ENCODE measurements at places on chromosomes 12 and 14.

DNA sequence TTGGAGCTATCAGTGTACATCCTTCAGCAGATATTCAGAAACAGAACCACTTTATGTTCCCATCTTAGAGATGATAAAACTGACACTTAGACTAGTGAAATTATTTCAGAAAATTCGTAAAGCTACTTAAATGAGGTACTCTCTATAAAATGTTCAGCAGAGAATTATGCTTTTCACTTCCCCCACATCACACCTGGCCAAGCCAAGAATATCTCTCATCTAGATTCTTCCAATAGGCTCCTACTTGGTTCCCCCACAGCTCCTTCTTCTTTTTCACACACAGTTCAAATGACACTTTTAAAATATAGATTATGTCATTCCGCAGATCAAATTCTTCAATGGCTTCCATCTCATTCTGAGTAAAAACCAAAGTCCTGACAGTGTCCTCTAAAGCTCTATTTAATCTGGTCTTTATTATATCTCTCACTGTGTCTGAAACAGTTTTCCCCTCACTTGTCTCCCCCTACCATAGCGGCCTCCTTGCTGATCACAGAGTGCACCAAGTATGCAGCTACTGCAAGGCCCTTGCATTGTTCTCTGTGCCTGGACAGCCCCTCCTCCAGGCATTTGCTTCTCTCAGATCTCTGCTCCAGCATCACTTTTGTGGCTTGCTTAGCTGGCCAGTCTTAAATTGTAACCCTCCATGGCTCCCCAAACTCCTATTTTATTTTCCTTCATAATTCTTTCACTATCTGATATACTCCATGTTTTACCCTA lies 736.8 kb upstream of the USP15 start:
- DNase-seq = no peak

- no peak for DNase-seq
These were observed 416.7 kb upstream of the PDE3A start for GRCh38 chr12:19951664-19952063.

DNA sequence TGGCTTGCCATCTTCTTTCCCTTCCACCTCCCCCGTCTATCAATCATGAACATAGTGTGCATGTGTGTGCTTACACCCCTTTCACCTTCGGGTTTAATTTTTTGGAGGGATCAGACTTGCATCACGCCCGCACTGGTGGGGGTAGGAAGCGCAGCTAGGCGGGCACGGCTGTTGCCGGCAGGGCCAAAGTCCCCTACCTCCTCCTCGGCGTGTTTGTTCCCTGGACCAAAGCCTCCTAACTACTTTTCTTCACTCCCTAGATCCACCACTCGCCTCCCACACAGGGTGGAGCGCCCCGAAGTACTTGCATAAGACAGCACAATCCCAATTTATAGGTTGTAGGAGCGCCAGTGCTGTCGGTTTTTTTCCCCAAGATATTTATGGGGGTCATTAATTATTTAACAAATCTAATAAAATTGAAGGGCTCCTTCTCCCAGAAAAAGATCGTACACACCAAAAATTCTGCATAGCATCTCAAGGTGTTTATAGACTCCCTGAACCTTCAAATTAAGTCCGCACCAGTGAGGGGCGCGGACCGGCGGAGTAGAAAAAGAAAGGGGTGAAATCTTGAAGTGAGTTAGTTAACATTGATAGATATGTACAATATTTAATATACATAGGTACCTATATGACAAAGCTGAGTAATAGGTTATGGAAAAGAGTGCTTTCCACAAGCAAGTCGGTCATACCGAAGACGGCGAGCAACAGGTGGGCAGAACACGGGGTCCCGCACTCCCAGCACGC lies 717 bp downstream of the PKP2 start:
- DNase-seq = no peak

DNA sequence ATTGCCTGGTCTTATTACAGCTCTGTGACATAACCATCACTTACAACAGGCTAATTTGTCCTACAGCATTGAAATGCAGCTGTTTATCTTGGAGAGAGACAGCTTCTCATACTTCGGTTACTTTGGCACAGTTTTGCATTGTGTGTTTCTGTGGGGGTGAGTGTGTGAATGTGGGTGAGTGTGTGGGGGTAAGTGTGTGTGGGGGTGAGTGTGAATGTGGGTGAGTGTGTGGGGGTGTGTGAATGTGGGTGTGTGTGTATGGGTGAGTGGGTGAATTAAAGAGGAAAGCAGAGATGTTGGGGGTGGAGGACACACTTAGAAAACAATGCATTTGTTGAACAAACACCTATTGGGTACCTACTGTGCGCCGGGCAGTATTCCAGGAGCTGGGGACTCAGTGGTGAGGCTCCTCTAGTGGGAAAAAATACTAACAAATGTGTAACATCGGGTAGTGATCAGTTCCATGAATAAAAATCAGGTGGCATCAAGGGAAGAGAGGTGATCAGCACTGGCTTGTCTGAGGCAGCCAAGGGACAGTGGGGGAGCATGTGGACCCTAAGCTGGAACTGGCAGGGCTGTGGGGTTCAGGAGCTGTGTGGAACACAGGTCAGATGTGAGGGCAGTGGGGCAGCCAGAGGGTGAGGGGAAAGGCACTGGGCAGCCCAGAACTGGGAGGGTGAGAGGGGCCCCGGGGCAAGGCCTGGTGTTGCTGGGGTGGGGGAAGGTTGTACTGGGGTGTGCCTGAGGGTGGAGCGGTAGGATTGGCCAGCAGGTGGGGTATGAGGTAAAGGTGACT lies 44.1 kb upstream of the AMN start:
- no peak for DNase-seq

- DNase-seq = no peak
These were observed 23.4 kb downstream of the CLEC2D start for GRCh38 chr12:9692909-9693308.

DNA sequence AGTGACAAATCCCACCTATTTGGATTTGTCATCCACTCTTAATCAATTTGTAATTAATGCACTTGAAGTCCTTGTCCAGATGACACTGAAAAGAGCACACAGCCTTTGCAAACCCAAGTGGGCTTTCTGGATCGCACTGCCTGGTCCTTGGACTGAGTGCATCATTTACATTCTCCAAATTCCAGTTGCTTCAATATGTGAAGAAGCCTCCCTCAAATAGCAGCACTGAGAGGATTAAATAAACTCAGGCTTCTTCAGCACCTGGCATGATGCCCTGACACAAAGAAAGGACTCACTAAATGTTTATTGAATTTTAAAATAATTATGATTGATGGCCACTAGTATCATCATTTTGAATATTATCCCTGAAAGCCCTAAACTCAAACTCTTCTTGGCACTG lies 496.5 kb downstream of the VRK1 start:
- no peak for DNase-seq

GRCh38 chr12:105637470-105637869 lies 307.0 kb downstream of the C12orf75 start:
- DNase-seq = no peak

DNA sequence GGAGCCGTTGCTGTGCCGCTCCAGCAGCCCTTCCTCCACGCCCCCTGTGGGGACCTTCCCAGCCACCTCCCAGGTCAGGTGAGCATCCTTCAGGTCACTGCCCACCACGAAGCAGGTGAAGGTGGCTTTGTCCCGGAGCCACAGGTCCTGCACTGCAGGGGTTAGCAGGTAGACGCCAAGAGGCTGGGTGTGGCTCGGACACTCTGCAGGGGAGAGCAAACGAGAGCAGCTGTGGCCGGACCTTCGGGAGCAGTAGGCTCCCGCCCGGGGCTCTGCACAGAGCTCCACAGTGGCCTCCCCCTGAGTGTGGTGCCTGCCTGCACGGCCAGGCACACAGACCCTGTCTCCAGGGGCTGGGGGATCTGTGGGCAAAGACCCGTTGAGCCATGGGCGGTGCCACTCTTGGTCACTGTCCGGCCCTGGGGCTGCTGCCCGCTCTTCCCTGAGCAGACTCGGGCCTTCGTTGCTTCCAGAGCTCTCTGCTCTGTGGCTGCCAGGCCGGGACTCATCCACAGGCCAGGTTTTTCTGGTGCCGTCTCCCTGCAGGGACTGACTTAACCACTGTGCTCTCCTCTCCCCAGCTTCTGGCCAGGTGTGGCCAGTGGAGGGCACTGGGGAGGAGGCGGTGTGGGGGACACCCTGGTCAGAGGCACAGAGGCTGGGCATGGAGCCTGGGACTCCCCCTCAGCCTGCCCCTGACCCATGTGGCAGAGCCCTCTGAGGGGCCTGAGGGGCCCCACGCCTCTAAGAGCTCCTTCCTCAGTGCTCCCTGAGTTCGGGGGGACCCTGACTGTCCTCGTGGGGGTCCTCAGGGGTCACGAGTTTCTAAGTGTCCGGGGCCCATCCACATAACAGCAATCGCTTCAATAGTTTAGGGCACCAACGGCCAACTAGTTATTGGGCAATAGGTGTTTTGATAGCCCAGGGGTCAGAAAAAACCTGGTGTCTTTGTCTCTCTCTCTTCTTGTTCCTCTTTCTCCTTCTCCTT lies 314.9 kb downstream of the TMEM121 start:
- DNase-seq = no peak

- DNase-seq = no peak
These were observed 813.0 kb downstream of the NRXN3 start for GRCh38 chr14:78983126-78983525.

- no peak for DNase-seq
These were observed 43.7 kb downstream of the FUT8 start for GRCh38 chr14:65456247-65456646.

DNA sequence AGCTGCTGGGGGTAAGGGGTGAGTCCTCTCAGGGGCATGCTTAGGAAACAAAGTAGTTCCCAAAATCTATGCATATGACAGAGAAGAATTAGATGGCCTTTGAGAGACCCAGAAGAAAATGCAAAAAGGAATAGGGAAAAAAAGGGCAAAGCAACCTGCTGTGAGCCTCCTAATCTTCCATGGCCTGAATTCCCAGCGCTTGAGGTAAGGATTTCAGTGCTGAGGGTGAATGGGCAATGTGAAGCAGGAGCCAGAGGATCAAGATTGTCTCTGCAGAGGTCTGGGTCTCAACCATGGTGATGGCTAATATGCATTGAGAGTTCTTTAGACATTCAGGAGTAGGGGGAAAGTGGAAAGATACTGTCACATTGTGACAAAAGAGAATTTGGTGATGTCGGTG lies 31.5 kb downstream of the GPR65 start:
- DNase-seq = no peak

- no peak for DNase-seq
These were observed 16.5 kb downstream of the PUS7L start for GRCh38 chr12:43742106-43742505.

DNA sequence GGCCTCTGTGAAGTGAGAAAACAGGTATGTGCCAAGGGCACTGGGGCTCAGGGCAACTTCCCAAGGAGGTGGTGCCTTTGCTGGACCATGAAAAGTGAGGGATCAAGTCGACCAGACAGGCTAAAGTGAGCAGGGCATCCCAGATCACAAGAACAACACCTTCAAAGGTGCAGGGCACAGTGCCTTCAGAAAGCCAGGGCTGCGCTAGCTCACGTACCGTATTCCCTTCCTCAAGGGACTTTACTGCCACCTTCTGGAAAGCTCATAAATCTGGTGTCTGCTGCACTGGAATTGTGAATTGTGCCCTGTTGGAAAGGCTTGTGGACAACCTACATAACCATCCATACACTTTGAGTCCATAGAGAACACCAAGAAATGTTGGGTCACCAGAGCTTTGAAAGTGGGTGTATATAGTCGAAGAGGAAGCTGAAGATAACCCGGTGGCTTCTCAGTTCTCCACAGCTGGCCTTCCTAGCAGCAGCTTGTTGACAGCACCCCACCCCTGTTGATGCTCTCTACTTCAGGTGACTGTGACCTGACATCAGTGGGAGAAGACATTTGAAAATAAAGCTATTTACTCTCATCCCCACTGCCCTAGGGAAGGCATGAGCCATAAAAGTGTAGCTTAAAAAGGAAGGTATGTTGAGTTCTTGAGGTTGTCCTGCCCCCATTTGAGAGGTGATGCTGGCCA lies 24.5 kb downstream of the FIGNL2 start:
- peak; percentile 19 for DNase-seq

All from hippocampal formation (tissue), 2 donors.